ENCODE measurements at places on chromosomes 4 and X.

- DNase-seq: no peak
Measured at GRCh38 chr4:108649863-108650211, 562 bp upstream of the OSTC start.

DNA sequence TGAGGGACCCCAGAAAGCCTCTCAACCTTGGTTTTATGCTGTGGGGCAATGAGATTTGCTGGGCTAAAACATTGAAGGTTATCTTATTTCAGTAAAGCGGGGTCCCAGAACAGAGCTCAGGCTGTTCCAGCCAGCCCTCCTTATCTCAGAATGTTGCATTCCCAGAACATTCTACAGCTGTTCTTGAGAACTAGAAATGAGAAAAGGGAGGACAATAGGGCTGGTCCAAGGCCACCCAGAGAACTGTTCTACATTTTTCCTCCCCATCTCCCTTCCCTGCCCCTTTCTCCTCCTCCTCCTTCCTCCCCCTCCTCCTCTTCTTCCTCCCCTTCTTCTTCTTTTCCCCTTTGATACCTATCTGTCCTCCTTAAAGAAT, 70.4 kb upstream of the SLC7A11 start:
- no peak for DNase-seq

- DNase-seq: no peak
Measured at GRCh38 chrX:1222531-1223241, 10.2 kb upstream of the CRLF2 start.

GRCh38 chrX:66672106-66672505, 33.2 kb upstream of the EDA2R start:
- no peak for DNase-seq

GRCh38 chr4:153919667-153920066, 130.8 kb upstream of the SFRP2 start:
- no peak for DNase-seq

DNA sequence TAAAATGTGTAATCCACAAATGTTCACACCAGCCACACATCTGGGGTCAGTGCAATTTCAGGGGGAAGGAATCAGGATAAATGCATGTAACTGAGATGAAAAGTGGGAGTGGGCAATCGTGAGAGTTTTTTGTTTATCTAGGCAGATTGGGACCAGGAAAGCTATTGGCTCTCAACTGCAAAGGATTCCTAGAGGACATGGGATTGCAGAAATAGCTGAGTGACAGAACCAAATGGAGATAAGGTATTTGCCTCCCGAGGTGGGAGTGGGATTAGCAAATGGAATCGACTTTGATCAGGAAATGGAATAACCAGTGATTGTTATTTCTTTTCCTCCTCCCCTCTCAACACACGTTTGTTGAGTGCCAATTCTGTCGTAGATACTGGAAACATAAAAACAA, 38.9 kb upstream of the GJB1 start:
- DNase-seq: no peak
